ENCODE measurements at places on chromosomes 5 and 9.

DNA sequence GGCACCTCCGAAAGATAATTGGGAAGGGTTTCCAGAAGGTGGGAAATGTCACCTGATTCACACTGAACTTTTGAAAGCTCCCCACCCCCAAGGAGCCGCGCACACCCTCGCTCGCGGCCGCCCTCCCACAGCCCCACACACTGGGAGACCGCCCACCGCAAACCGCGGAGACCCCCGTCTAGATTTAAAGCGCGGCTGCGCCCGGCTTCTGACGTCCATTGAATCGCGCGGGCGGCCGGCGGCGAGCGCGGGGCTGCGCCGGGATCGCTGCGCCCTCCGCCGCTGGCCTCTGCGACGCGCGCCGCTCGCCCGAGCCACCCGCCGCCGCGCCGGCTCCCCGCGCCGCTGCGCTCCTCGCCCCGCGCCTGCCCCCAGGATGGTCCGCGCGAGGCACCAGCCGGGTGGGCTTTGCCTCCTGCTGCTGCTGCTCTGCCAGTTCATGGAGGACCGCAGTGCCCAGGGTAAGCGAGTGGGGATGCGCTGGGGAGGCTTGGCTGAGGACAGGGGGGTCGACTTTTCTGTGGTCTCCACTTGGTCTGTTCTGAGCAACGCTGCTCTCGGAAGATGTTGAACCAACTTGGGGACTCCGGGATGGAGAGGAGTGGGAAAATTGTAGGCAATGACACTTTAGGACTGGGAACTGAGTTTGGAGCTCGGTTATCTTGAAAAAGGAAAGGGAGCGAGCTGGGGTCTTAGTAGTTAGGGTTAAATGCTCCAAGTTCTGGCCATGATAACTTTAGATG, at the start of gene FST:
Gene FST, plus strand, starts transcription at position 214 of the 743 bp plus-strand sequence. Its CDS starts 163 bp downstream, at position 377.
- peak; percentile 19 for DNase-seq

- DNase-seq, result no peak
Measured at GRCh38 chr5:89901983-89902382, 507.6 kb downstream of the CETN3 start.

- DNase-seq, result no peak
Measured at GRCh38 chr5:141649056-141649688, 2.0 kb downstream of the FCHSD1 start.

DNA sequence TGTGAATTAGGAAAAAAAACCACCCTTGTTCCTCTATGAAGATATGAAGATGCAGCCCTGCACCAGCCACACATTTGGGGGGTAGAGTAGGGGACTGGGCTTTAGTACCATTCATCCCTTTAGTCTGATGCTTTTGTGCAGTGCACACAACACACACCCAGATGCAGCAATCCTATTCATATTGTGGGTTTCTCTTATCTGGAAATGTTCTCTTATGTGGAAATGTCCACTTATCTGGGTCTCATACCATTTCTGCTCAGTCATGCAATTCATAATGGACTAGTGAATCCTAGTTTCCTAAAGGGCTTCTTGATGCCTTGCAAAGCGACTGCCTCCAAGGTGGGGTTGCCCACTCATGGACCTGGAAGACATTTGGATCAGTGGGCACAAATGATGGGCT, 47.8 kb downstream of the C9orf152 start:
- no peak for DNase-seq

DNA sequence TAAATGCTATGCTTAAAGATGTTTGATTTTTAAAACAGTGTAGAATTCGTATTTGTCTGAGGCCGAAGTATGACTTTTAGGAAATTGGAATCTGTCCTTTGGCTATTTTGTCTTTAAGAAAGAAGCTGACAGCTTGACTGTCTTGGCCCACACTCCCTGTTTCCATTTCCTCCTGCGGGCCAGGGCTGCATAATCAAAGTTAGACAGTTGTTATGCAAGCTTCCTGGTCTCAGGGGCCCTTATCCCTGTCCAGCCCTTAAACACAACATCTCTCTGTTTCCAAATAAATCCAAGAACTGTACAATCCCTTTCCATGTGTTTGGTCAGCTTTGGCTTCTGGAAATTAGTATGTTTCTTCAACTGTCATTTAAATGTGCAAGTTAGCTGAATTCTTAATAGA, 54.6 kb upstream of the ECM2 start:
- peak; percentile 80 for DNase-seq

GRCh38 chr5:10668697-10669096, 92.3 kb downstream of the DAP start:
- no peak for DNase-seq

GRCh38 chr5:168291342-168291963, at the start of gene WWC1:
Gene WWC1, plus strand, starts transcription at chr5:168291645. Its CDS starts 508 bp downstream, at chr5:168292153.
- no peak for DNase-seq

GRCh38 chr5:123929055-123929474, 417.1 kb downstream of the CSNK1G3 start:
- no peak for DNase-seq

DNA sequence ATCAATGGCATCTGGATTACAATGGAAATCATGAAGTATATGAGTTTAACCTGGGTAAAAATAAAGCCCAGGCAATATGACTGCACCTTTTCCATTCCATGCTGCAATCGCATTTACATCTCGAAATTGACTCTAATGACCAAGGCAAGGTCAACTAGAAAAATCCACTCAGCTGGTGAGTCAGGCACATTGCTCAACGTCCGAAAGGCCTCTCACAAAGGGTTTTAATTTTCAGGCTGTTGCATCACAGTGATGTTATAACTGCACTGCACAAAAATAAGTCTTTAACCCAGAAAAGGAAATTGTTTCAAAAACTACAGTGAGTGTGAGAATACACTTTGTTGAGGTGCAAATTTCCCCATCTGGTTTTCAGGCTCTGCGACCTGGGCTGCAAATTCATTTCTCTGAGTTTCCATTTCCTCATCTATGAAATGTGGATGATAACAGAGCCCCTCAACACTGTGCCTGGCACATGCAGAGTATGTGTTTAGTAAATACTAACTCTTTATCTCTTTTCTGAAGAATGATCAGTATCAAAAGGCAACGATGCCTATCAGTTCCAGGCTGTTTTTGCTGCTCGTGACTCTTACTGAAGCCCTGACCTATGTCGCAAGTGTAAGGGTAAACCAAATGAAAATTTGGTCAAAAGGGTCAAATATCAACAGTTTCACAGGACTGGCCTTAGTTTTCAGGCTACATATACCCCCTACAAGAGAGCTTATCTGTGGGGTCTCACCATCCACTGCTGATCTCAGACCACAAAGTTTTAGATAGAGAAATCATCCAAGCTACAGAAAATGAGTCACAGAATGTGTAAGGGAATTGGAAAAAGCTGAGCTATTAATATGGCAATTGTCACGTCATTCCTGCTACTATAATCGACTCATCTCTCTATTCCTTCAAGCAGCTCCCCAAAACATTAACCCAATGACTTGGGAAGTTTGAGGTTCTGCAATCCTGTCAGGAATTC, 4.1 kb downstream of the NFIL3 start:
- DNase-seq, result peak; percentile 97

GRCh38 chr9:72169178-72169577, 19.9 kb downstream of the GDA start:
- DNase-seq, result no peak

- DNase-seq, result no peak
Measured at GRCh38 chr5:90131383-90132133, 278.0 kb downstream of the CETN3 start.

GRCh38 chr9:4550777-4551484, 60.7 kb downstream of the SLC1A1 start:
- DNase-seq, result no peak

DNA sequence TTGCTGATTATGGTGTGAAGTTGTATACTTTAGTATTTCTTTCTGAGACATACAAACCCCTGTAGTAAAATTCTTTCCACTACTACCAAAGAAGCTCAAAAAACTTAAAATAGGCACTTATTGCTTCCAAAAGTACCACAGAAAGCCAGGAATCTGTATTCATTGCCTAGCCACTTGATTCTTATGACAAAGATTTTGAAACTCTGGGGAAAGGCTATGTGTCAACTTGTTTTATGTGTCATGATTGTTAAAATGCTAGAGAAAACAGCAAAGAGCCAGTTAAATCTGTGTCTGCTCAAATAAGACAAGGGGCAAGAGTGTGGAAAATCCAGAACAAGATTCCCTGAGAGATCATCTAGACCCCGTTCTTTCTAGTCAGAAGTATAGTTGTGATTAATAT, 6.0 kb downstream of the KIF2A start:
- no peak for DNase-seq

DNA sequence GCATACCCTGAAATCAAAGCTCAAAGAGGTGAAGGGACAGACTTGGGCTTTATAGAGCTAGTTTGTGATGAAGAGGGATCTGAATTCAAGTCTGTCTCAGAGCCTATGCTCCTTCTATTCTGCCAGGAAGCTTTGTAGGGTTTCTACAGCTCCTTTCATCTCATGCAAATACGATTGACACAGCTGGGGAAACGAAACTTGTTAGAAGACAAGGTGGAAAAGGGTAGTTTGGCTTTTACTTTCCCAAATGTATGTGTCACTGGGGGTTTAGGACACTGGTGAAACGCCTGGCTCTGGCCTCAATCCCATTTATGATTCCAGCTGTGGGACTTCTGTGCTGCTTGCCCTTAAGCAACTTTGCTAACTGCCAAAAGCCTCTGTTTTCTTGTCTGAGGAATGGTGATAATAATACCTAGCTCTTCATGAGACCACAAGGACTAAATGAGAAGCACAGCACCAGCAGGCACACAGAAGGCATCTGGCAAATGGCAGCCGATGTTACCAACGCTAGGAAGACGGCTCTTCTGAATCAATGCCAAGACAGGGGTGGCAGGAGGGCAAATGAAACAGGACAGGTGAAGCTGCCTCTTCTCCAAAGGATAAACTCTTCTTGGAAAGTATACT, 70.3 kb upstream of the EQTN start:
- DNase-seq, result no peak

- no peak for DNase-seq
Measured at GRCh38 chr5:91787718-91788117, 404.6 kb upstream of the ARRDC3 start.

- DNase-seq, result no peak
Measured at GRCh38 chr5:11642438-11642837, 261.8 kb downstream of the CTNND2 start.

- DNase-seq, result peak; percentile 47
Measured at GRCh38 chr5:178642351-178642909, 15.6 kb upstream of the CLK4 start.

DNA sequence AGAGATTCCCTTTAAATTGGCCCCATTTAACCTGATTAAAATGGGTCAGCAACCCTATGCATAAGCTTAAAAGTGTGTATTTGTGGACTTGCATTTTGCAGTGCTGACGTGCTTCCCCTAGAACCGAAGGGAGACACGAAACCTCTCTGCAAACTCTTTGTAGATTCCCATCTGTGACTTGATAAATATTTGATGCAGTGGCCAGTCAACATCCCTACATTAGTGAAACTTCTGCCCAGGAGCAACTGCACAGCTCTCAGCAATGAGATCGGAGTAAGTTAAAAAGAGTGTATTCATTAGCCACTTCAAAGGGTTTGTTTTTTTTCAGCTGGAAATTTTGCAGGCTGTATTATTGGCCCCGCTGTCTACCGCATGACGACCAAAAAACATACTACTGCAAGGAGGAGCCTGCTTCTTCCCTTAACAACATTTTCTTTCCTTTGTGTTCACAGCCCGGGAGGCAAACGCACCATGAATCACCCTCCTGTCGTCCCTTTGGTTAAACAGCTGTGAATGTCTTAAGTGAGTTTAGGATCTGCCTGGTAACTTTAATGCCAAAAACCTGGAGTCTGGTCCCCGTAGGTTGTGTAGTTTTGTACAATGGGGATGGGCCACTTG, 38.0 kb upstream of the TCERG1 start:
- peak; percentile 15 for DNase-seq

- DNase-seq, result no peak
Measured at GRCh38 chr5:56813302-56813701, 2.0 kb upstream of the MAP3K1 start.

DNA sequence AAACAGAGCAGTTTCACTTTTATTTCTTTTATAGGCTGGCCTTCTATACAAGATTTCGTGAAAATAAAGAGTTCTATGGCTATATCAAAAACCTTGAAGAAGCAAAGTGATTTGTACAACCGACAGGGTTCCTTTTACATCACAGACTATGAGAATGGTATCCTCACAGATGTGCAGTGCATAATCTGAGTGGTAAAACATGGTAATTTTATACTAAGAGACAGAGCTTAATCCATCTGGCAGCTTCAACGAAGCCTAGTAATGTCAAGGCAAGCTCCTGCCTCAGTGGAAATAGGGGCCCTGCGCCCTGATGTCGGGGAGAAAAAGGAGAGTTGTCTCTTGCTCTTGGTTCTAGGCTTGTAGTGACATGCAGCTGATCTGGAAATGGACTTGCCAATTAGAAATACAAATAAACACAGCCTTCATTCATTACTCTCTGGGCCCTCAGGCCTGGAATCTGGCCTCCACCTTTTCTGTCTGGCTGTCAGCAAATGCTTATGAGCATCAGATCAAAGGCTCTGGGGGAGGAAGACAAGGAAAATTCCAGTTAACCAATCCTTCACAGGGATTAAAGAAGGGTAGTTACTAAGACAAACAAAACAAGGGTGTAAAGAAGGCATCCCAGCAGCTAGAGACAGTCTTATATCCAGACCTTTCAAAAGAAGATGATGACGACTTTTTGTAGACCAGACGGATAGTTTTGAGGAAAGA, 33.6 kb upstream of the TRIM32 start:
- DNase-seq, result no peak

GRCh38 chr5:177501874-177502678, 4.7 kb upstream of the PDLIM7 start:
- no peak for DNase-seq

DNA sequence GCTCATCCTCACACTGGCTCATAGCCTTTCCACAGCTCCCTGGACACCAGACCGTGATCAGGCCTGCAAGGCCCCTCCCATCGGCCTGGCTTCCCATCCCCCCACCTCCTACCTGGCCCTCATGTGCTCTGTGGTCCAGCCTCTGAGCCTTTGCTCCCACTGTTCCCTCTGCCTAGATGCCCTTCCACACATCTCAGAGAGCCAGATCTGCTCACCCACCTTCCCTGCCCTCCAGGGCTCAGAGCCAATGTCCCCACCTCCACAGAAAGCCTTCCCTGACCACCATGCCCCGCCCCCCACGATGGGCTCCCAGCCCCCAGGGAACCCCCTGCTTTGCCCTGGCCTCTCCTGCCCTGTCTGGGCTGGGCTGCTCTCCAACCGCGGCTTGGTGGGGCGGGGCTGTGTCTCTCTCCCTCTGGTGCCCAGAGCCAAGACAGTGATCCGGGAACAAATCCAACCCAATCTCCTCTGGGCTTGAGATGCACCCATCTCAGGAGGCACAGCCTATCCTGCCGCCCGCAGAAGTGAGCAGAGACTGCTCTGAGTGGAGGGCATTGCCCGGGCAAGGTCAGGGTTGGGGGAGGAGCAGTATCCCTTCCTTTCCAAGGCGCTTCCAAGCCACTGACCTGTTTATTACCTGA, 1.6 kb downstream of the NINJ1 start:
- no peak for DNase-seq

GRCh38 chr5:50401336-50401735, 39.8 kb downstream of the EMB start:
- DNase-seq, result peak; percentile 13

DNA sequence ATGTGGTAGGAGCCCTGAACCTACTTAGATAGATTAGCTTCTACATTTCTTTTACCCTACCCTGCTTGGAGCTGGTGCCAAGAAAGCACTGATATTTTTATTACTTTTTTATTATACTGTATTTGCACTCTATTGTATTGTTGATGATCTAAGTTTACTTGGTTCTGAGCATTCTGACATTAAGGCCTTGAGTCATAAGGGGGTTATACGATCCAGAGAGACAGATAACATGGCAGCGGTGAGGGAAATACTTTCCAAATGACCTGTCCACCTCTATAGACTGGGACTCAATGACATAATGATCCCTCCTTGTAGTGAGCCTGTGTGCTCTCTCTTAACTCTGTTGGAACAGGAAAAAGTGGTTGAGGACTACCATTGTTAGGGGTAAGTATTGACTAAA, 176.3 kb downstream of the MAN2A1 start:
- DNase-seq, result no peak

- no peak for DNase-seq
Measured at GRCh38 chr5:76718381-76718832, 2.5 kb downstream of the F2R start.
